ENCODE measurements at places on chromosomes 13 and 19.

- no peak for DNase-seq
Measured at GRCh38 chr13:110784704-110785103, 71.2 kb downstream of the ING1 start.

DNA sequence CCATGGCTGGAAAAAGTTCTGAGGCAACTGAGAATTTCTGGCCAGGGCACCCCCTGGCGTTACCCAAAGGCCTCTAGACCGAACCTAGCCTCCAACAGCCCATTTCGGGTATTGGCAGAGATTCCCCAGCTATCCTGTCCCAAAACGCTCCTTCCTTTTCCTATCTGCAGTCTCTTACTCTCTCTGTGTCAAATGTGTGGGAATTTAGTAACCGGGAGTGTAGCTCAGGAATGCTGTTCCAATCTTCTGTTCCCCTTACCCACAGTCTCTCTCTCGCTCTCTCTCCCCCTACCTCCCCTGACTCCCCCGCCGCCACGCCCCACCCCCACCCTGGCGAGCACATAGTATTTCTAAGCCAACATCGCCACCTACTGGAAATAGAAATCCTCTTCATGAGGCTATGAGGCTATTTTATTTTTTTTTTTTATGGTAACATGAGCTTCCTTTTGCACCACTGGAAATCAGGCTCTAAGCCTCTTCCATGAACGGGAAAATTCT lies 27.0 kb downstream of the OXGR1 start:
- no peak for DNase-seq

GRCh38 chr19:38412961-38413360 lies 10.1 kb downstream of the FAM98C start:
- DNase-seq: no peak

DNA sequence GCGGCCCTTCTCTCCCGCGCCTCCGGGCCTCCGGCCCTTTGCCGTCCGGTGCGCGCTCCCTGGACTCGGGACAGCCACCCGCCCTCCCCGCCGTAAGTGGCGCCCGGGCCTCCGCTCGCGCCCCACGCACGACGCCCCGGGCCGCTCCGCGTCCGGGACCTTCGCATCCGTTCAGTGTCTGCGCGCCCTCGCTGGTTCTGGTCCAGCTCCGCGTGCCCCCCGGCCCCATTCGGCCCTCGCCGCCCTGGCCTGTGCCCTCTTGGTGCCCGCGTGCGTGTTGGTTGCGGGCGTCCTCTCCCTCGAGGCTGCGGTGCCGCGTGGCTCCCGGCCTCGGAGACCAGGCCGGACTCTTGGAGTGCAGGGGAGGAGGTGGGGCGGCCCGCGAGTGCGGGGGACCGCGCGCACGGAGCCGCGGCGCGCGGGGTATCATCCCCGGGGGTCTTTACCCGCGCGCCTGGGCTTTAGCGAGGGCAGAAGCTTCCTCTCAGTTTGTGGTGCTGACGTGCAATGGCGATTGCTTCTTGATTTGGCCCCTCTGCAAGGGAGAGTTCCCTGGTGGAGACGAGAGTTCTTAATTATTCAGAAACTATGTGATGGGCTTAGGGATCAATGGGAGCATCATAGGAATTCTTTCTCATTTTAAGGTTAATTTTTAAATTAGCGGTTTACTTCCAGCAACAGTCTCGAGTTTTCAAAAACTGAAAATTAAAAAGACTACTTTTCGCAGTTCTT lies 757 bp downstream of the WASF3 start:
- peak; percentile 53 for DNase-seq

DNA sequence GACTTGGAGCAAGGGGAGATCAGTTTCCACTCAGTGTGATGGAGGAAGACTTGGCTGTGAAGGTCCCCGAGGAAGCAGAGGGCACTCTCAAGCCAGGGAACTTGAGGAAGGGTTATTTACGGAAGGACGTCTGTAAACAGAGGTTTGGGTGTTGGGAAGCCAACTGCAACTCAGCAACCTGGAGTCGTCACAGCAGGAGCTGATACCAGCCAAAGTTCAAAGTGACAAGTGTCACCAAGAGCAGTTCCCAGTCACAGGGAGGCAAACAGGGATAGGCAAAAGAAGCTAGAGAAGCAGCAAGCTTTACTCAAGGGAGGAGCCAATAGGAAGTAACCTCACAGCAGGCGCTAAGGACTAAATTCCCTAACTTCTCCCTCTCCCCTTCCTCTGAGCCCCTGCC lies 205.5 kb downstream of the EFNB2 start:
- DNase-seq: no peak

GRCh38 chr13:111917086-111917485 lies 149.9 kb upstream of the SOX1 start:
- no peak for DNase-seq

Data from C1 segment of cervical spinal cord (tissue), 14 donors.